HEK293T (cell line): ENCODE measurements at places on chromosomes 5 and 9.
A peak's percentile ranks its signal among the peaks of the same experiment; 100 is the strongest.

- DNase-seq, result no peak
Measured at GRCh38 chr9:77839459-77840140, 191.5 kb upstream of the GNA14 start.

GRCh38 chr9:104921067-104921741, 6.8 kb downstream of the ABCA1 start:
- no peak for DNase-seq

- DNase-seq, result no peak
Measured at GRCh38 chr9:19926774-19927173, 137.9 kb upstream of the SLC24A2 start.

- no peak for DNase-seq
Measured at GRCh38 chr5:127518319-127518621, 830 bp downstream of the PRRC1 start.

GRCh38 chr9:88658311-88658822, 123.4 kb downstream of the NXNL2 start:
- DNase-seq, result no peak

DNA sequence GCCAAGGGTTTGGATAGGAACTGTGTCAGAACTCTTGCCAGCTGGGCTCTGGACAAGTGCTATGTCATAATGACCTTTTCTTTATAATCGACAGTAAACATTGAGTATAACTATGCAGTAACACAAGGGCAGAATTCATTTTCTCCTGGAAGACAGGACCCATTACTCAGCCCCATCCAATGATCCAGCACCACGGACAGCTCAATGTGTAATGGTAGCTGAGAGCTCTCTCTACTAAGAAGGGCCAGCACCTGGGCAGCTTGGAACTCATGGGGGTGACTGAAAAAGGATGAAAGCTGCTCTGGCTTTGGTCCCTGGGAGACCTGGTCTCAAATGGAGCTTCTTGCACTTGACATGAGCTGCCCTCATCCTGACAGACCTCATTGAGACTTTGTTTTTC, 347.8 kb downstream of the TRIM32 start:
- peak; percentile 7 for DNase-seq

GRCh38 chr5:31913808-31914207, 260.3 kb downstream of the GOLPH3 start:
- DNase-seq, result no peak
